ENCODE measurements at places on chromosomes 2 and 18.

- no peak overlapping the region for H3K27ac ChIP-seq
- no peak overlapping the region for H3K4me3 ChIP-seq
- no peaks in the 10 kb centered on the region for H3K36me3 ChIP-seq
- H3K27me3 ChIP-seq: no peaks in the 10 kb centered on the region
Observed at GRCh38 chr2:142052220-142052863, 78.5 kb downstream of the LRP1B start.

DNA sequence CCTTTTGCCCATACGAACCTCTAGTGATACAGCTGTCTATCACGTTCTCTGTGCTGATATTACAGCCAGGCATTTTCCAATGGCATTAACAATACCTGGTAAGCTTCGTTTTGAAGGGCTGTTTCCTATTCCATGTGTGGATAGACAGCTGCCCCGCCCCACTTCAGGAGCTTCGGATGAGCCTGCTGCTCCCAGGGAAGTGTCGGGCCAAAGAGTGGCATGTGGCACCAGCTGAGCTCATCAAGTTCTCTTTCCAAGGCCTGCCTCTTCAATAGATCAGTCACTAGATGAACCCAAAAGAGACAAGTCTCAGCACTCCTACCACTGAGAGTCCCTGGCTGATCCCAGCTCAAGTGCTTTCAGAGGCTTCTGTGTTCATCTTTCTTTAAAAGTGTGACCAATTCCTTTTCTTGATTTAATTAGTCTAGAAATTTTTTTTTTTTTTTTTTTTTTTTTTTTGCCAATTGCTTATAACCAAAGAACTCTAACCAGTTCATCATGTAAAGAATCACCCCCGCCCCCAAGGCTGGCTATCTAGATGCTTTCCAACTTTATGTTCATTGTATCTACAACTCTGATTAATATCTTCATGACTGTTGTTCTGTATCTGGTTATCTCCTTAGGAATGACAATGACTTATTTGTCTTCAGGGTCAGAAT is 46.6 kb downstream of the HDAC4 start:
- no peak for DNase-seq

GRCh38 chr2:100707016-100707947 is 112.7 kb upstream of the NPAS2 start:
- no peaks in the 10 kb centered on the region for H3K27me3 ChIP-seq
- DNase-seq: no peak
- peaks cover 26% of the 10 kb centered on the region for H3K4me1 ChIP-seq
- H3K4me3 ChIP-seq: no peak overlapping the region

DNA sequence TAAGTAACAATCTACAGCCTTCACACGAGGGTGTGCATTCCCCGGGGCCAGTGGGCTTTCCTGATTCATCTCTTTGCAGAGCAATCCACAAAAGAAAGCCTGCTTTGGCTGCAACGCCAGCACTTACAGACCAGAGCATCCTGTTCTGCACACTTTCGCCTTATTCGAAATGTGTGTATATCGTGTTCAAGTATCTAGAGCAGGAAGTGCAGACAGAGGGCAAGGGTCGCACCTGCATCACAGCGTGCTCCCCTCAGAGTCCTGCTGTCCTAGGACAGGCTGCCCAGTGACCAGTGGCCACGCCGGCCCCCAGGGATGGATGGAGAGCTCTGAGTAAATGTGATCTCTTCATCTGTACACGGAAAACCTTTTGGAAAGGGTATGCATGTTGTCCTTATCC is 264.3 kb downstream of the ZNF516 start:
- no peak for DNase-seq
- no peaks in the 10 kb centered on the region for H3K36me3 ChIP-seq
- no peak overlapping the region for H3K4me3 ChIP-seq
- H3K27ac ChIP-seq: no peak overlapping the region
- H3K4me1 ChIP-seq: no peaks in the 10 kb centered on the region

- H3K4me1 ChIP-seq: no peaks in the 10 kb centered on the region
- DNase-seq: peak; percentile 33
- no peaks in the 10 kb centered on the region for H3K36me3 ChIP-seq
- H3K4me3 ChIP-seq: no peak overlapping the region
- no peak overlapping the region for H3K27ac ChIP-seq
Observed at GRCh38 chr2:79219383-79219988, 59.9 kb upstream of the REG3A start.

DNA sequence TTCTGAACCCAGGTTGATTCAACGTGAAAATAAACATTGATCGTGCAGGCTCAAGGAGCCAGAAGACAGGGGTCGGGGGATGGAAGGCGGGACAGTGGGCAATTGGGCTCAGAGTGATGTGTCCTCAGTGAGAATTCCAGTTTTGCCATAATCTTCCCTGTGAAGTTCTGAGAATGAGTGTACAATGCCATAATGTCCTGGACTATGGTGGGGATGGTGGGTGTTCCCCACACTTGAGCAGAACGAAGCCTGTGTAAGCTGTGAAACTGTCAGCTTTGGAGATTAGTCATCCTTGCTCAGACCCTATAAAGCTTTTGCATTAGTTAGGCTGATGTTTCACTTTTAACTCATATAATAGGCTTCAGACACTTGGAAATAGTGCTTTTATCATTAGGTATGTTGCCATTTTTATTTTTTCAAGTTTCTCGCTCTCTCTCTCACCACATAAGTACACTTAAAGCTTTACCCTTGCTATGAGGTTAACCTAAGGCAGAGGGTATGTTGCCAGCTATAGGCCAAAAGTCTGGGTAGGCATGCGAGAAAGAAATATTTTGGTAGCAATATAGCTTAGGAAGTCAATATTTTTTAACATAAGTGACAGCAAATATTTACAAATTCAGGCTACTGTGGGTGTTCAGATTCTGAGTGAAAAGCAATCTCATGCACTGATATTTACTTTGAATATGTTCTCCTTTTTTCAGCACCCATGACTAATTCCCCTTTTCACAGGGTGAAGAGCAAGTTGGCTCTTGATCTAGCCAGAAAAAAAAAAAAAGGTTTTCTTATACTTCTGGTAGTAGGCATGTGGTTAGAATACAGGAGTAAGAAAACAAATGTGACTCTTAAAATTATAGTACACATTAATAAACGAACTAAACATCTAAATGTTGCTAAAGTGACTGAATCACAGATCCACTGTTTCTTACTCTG is 47.2 kb downstream of the CDC42EP3 start:
- peaks cover 12% of the 10 kb centered on the region for H3K36me3 ChIP-seq
- peaks cover 45% of the 10 kb centered on the region for H3K4me1 ChIP-seq
- no peak for DNase-seq
- peak overlapping the region; percentile 5 for H3K4me3 ChIP-seq
- H3K27me3 ChIP-seq: no peaks in the 10 kb centered on the region

GRCh38 chr2:48127612-48128191 is 221.4 kb upstream of the FBXO11 start:
- H3K4me1 ChIP-seq: peaks cover 7% of the 10 kb centered on the region
- no peak for DNase-seq
- H3K36me3 ChIP-seq: no peaks in the 10 kb centered on the region
- H3K27me3 ChIP-seq: no peaks in the 10 kb centered on the region

GRCh38 chr2:237648016-237648381 is 20.6 kb downstream of the LRRFIP1 start:
- H3K27ac ChIP-seq: no peak overlapping the region
- no peak for DNase-seq
- H3K4me1 ChIP-seq: no peaks in the 10 kb centered on the region
- H3K36me3 ChIP-seq: no peaks in the 10 kb centered on the region
- H3K4me3 ChIP-seq: no peak overlapping the region

GRCh38 chr2:96342085-96342484 is 6.5 kb downstream of the NCAPH start:
- H3K27me3 ChIP-seq: no peaks in the 10 kb centered on the region
- H3K36me3 ChIP-seq: peaks cover 73% of the 10 kb centered on the region
- H3K27ac ChIP-seq: peak overlapping the region; percentile 60
- peak; percentile 28 for DNase-seq
- H3K4me1 ChIP-seq: peaks cover 68% of the 10 kb centered on the region

- H3K27ac ChIP-seq: no peak overlapping the region
- no peaks in the 10 kb centered on the region for H3K4me1 ChIP-seq
- H3K36me3 ChIP-seq: no peaks in the 10 kb centered on the region
Observed at GRCh38 chr2:120826260-120826648, 90.6 kb downstream of the GLI2 start.

DNA sequence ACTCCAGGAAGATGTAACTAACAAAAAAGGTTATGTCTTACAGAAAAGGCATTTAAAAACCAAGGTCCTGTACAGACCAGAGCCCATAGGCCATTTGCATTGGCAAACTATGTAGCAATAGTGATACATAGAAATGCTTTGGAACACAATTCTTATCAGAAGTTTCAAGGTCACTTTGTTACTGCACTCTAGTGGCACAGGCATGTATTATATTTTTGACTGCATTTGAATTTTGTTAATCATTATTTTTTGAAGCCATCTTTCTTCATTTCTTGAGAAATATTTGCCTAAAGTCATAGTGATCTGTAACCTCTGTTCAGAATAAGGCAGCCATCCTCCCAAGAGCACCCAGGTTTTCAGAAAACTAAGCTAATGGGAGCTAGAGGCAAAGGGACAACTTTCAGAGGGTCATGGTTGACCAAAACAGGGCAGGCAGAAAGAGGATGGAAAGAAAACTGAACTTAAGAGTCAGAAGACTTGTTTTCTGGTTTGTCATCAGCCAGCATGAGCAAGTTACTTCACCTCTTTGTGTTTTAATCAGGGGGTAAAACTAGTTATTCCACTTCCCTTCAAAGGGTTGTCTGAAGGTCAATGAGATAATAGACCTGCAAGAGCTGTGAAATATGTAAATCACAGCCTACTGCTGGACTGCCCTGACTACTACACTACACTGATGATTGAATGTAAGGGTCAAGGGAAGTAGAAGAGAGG is 41.5 kb downstream of the SLC38A11 start:
- no peak overlapping the region for H3K4me3 ChIP-seq
- H3K27me3 ChIP-seq: peaks cover 4% of the 10 kb centered on the region

Measured in activated CD4-positive, alpha-beta T cell treated with anti-CD3 and anti-CD28 coated beads, Interleukin-2, amount 10 ng/mL, durations not matched to agents 7 days and 5 days (primary cell).